Prostate gland (tissue), 2 donors: ENCODE measurements at places on chromosomes 7 and 10. TPM values are rescaled to one million over a fixed set of nuclear protein-coding genes. Genes with fewer than 3 reads are reported as not detected.

ELFN1 gene
- total RNA-seq, result 3.0 TPM

ALOX5 gene
- total RNA-seq, result 35.0 TPM

- H3K27ac ChIP-seq, result no peak overlapping the region
- H3K4me1 ChIP-seq, result no peaks in the 10 kb centered on the region
- H3K27me3 ChIP-seq, result no peaks in the 10 kb centered on the region
These were observed 128.1 kb upstream of the FAM20C start for GRCh38 chr7:64098-64915.

- H3K4me1 ChIP-seq, result no peaks in the 10 kb centered on the region
- no peak for DNase-seq
- no peak overlapping the region for H3K27ac ChIP-seq
- H3K4me3 ChIP-seq, result no peak overlapping the region
- no peaks in the 10 kb centered on the region for H3K36me3 ChIP-seq
These were observed 104.7 kb downstream of the GFRA1 start for GRCh38 chr10:116168329-116168728.

CFAP69 gene
- 50.6 TPM for total RNA-seq

DNA sequence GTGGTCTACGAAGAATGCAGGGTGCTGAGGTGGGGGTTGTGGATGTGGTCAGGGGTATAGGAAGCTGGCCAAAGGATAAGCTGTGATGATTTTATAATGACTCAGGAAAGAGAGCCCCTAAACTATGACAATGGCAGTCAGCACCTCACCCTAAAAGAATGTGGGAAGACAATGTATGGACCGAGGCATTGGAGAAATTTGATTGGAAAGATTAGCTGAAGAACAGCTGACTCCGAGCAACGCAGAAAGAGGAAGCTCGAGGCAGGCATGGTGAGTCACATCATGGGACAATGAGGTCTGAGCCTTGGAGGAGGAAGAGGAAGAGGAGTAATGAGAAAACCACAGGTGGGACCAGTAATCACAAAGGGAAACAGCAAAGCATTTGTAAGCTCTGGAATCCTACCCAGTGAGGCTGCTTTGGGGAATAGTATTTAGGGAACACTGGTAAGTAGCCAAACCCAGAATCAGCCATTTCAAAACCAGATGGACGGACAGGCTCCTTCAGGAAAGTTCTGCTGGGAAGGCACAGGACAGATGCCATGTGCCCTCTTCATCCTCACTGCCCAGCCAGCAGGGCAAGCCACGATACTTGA, 295.4 kb downstream of the PRPF18 start:
- no peak overlapping the region for H3K4me3 ChIP-seq
- H3K27ac ChIP-seq, result no peak overlapping the region
- no peaks in the 10 kb centered on the region for H3K4me1 ChIP-seq

DNA sequence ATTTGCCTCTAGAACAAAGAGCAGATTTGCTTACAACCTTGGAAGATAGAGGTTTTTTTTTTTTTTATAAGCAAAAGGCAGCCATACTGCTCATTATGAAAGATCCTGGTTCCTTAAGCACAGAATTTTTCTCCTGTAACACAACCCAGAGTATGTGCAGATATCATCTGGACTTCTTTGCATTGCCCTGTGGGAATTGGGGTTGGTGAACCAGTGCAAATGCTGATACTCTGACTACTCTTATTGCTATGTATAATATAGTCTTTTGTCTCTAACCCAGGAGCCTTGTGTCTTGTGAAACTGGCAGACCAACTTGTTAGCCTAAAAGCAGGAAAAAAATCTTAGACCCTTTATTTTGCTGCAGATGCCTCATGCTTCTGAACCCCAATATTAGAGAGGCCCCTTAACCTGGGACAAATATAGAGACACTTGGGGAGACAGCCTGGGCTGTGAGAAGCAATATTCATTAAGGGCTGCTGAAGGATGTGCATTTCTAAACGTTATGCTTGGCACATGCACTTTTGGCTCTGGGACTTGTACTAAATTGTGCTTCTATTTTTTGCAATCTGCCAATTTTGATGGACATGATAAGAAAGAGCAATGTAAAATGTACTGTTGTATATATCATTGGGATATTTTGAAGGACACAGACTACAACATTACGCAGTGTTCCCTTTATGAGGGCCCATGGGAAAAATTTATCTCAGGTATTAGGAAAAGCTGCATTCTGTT, 78.9 kb downstream of the ANLN start:
- H3K4me1 ChIP-seq, result no peaks in the 10 kb centered on the region
- H3K27me3 ChIP-seq, result no peaks in the 10 kb centered on the region
- H3K4me3 ChIP-seq, result no peak overlapping the region
- no peak for DNase-seq
- no peak overlapping the region for H3K27ac ChIP-seq

RBP3 gene
- not detected for total RNA-seq
